ENCODE measurements at places on chromosomes 3 and 15.
A peak's percentile ranks its signal among the peaks of the same experiment; 100 is the strongest.

DNA sequence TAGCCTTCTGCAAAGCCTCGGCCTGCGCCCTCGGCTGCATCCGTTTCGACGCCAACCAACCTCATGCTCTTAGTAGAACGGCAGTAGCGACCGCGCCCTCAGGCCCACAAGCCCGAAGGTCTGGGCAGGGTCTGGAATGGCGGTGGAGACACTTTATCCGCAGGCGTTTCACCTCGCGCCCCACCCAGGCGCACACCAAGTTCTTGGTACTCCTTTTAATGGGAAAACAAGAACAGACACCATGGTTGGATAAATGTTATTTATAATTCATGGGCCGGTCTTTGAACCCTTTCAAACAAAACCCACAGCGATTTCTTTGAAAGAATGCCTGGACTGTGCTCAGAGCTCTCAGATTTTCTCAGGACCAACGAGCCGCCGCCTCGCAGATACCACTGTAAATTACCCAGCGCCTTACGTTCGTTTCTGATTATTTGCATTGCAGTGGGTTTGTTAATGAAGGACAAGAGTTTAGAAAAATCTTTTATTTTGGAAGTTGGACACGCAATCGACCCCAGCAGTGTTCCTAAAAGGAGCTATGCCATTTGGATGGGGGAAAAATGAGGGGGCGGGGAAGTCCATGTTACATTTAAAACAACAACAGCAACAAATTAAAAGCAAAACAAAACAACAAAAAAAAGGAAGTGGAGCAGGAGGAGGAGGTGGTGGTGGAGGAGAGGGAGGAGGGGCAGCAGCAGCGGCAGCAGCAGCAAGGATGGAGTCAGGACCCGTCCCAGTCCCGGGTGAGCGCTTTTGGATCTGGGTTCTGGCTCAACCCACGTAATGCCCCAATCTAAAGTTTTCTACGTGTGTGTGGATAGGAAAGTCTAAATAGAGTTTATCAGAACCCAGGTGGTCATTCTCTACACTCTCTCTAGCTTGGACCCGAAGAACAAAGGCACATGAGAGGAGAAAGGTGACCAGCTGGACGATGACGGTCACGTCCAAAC lies 993 bp upstream of the ISL2 start:
- DNase-seq, result no peak

GRCh38 chr15:30001602-30002001 lies 81.2 kb upstream of the GOLGA8J start:
- no peak for DNase-seq

DNA sequence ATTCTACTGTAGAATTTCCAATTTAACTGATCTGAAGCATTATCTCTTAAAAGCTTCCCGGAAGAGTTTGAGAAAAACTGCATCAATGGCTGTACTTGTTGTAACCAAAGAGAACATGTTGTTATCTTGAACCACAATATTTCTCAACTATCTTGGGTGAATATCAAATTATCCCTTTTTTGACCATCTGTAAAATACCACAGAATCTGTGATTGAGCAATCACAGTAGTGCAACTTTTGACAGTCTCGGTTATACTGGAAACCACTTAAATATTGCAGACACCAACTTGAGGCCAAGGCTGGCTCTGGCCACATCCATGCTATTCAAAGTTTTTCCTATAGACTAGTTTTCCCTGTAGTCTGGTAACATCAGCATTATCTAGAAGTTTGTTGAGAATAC lies 842.8 kb upstream of the EPHA6 start:
- no peak for DNase-seq

GRCh38 chr3:144314946-144315345 lies 343.3 kb downstream of the DIPK2A start:
- peak; percentile 12 for DNase-seq

GRCh38 chr3:12918231-12918630 lies 76.9 kb upstream of the RPL32 start:
- DNase-seq, result no peak

DNA sequence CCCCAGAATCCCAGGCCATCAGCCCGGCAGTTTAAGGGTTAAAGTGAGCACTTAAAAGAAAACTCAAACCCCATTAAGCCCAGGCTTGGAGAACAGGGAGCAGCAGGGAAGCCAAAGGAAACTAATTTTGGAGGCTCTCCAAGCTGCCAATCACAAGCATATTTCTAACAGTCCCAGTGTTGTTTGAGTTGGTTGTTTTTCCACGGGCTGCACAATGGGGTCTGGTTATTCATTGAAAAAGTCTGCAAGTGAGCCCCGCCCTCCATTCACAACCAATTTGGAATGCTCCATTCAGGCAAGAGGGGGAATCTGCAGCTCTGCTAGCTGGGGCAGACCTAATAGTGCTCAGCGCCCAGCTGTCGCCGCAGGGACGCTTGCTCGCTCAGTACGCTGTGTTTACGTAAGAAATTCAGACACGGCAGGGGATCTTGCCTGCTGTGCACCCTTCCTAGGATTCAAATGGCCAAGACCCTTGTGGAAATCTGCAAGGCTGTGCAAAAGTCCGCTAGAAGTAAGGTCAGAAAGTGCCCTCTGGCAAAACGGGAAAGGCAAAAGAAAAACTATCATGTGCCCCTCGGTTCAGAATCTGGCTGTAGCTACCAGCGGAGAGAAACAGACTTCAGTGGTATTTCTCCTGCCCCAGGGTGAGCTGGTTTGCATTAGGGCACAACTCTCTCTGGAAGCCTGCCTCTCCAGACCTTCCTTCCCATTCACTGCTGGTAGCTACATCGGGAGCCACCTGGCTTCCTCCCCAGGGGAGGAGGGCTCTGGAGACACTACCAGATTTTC lies 11.0 kb downstream of the ETV5 start:
- DNase-seq, result peak; percentile 96

DNA sequence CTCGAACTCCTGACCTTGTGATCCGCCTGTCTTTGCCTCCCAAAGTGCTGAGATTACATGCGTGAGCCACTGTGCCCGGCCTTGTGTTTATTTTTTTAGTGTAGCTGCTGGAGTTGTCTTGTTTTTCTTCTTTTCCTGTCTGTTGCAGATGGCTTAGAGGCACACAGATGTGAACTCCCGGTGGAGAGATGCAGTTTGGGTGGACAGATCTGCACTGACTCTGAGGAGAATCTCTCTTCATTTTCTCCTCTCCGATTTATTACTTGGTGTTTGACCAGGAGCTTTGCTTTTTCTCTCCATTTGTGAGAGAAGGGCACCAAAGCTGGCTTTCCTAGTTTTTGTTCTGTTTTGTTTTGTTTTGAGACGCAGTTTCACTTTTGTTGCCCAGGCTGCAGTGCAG lies 62.7 kb downstream of the USP13 start:
- DNase-seq, result no peak

DNA sequence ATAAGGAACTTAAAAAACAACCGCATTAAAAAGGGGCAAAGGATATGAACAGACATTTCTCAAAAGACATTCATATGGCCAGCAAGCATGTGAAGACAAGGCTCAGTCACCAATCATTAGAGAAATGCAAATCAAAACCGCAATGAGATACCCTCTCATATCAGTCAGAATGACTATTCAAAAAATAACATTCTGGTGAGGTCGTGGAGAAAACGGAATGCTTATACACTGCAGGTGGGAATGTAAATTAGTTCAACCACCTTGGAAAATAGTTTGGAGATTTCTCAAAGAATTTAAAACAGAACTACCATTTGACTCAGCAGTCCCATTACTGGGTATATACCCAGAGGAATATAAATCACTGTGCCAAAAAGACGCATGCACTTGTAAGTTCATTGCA lies 496.6 kb upstream of the SGO1 start:
- no peak for DNase-seq

DNA sequence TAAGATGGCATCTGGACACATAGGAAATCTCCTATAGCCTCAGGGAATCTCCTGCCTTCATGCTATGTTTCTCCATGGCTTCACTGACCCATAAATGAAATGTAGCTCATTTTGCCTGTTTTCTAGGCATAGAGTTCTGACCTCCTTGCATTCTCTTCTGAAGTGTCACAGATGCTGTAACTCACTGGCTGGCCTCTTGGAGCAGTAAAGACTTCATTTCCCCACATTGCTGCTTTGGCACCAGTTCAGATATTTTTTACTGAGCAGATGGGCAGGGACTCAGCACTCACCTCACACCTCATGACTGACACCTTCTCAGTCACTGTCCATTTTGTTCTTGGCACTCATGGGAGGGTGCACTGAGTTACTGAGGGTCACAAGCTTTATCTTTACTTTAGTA lies 286.7 kb upstream of the TGFBR2 start:
- DNase-seq, result peak; percentile 57

GRCh38 chr15:82178061-82178460 lies 84.5 kb downstream of the EFL1 start:
- DNase-seq, result no peak

DNA sequence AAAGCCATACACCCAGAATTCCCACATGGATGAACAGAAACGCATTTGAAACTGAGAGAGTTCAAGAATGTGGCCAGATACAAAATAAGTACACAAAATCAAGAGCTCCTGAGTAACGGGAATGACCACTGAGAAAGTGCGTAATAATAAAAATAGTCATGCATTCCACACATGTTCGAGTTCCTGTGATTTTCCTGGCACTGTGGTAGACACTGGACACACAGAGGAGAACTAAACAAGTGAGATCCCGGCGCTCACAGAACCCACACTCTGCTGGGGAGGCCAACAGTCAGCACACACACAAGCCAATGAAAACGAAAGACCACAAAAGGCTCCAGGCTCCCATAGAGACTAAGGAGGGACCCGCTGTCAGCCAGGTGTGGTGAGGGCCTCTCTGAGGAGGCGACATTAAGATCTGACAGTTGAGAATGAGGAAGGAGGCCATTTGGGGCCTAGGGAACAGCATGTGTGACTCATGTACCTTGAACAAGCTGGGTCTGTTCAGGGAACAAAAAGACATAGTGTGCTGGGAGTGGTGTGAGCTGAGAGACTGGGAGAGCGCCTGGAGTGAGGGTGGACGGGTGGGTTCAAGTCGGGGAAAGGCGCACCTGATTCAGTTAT lies 5.1 kb downstream of the FAM107A start:
- no peak for DNase-seq

DNA sequence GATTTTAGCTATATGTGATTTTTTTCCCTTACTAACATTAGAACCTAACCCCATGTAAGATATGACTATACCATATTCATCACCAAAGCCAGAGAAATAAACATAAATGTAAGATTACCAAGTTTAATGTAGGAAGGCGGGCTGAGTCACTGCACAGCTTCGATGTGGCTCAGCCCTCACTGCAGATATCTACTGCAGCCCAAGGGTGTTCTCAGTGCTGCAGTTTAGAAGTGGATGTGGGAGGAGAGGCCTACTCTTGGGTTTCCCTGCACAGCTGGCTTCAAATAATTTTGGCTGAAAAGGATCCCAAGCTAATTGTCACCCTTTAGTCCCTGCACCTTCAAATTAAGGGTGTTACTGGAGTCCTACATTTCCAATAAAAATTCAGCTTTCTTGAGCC lies 9.3 kb downstream of the ARPP19 start:
- DNase-seq, result no peak

- DNase-seq, result peak; percentile 4
These were observed 5.0 kb downstream of the MEX3B start for GRCh38 chr15:82040862-82041261.

- peak; percentile 17 for DNase-seq
These were observed 856 bp downstream of the TMEM40 start for GRCh38 chr3:12758025-12758781.

DNA sequence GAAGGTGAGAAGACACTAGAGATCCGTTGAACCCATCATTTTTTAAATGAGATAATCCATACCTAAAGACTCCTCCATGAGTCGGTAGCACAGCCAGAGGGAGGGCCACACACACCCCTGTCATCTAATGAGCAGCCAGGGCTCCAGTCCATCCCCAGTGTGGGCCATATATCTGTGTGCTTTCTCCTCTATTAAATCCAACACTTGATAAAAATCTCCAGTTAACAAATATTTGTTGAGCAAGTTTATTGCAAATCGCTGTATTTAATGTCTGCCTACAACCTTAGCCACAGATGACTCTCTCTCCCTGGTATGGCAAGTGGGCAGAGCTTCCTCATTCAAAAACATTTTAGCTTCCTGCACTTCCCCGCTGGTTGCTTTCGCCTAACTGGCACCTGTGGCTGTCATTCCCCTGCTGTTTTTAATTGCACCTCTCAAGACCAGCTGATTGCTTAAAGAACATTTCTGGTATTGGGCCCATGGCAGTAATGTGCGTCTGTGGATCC lies 82.8 kb downstream of the SMAD3 start:
- no peak for DNase-seq

DNA sequence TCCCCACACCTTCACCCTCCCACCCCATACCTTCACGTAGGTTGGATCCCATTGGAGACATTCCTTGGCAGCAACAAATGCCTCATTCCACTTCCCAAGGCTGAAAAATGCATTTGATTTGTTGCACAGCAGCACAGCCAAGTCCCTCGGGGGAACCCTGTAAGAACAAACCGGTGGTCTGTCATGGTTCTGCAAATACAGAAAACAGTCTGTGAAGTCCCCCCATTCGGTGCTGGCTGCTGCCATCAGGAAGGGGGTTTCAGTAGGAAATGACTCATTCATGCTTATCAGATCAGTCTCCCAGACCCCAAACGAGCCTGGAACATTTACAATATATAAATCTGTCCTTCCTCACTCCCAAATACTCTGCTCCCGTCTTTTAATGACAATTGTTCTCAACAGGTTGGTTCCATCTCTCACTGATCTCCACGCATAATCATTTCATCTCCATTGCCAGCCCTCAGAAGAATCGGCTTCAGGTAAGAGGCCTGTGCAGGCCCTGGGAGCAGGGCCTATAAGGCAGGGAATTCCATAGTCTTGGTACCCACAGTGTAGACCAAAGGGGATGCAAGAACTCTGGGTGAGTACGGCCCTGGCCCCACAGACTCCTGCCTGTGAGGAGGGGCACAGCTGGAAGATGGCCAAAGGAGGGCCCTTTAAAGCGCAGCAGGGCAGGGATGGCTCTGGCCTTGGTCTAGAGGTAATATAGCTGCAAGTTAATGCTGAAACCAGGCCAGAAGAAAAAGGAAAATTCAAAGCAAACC lies 41.6 kb downstream of the TRANK1 start:
- no peak for DNase-seq

- DNase-seq, result no peak
These were observed 14.4 kb upstream of the WNT7A start for GRCh38 chr3:13894096-13894806.

DNA sequence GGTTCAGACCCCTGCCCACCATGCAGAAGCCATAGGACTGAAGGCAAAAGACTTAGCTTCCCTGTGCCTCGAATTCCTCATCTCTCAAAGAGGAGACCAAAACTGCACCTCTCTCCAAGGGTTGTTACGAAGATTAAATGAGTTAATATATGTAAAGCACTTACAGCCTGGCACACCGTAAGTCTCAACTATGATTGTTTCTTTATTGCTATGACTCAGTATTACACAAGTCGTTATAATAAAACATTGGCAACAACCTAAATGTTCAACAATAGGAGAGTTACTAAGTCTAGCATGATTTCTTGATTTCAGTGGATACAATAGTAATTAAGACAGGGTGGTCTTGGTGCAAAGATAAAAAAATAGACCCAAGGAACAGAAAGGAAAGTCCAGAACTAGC lies 19.6 kb upstream of the FGD5 start:
- DNase-seq, result no peak

GRCh38 chr3:12544652-12545472 lies 437 bp downstream of the MKRN2OS start:
- no peak for DNase-seq

- no peak for DNase-seq
These were observed 27.9 kb downstream of the USP3 start for GRCh38 chr15:63532307-63532744.

GRCh38 chr15:98626153-98626552 lies 22.2 kb upstream of the IGF1R start:
- no peak for DNase-seq

- no peak for DNase-seq
These were observed 33.2 kb upstream of the RPP14 start for GRCh38 chr3:58272891-58273290.
